ENCODE measurements at places on chromosomes 5 and 9.

DNA sequence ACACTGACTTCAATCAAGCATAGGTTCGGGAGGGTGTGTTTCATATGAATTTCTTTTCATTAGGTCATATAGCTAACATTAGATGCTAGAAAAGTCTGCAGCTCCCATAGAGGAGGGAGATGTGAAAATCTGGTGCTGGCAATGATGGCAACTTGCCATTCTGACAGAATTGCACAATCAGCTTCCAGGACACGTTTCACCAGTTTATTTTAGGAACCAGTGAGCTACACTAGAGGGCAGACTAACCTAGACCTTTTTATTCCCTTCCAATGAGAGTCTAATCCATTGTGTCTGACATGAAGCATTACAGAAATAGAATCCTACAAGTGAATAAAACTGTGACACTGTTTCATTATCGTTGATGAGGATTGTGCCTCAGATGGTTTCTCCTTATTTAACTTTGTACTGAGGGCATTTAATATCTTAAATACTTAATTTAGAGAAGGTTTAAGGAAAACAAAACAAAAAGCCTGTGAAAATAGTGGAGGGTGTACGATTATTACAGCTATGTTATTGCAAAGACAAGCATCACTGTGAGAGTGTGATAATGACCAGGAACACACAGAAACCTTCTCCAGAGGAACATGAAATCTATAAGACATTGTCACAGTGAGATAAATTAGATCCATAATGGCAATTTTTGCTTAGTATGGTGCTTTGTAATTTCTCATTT, 363.3 kb upstream of the RPS23 start:
- no peaks in the 10 kb centered on the region for H3K4me1 ChIP-seq
- peak; percentile 81 for DNase-seq
- no peak overlapping the region for H3K27ac ChIP-seq

GRCh38 chr5:149782895-149783586, 52.9 kb downstream of the PPARGC1B start:
- no peak for DNase-seq
- H3K4me1 ChIP-seq = no peaks in the 10 kb centered on the region
- no peak overlapping the region for H3K4me3 ChIP-seq
- H3K36me3 ChIP-seq = no peaks in the 10 kb centered on the region
- peaks cover 18% of the 10 kb centered on the region for H3K27me3 ChIP-seq

- no peaks in the 10 kb centered on the region for H3K36me3 ChIP-seq
- DNase-seq = no peak
- H3K4me1 ChIP-seq = no peaks in the 10 kb centered on the region
- H3K27me3 ChIP-seq = peaks cover 1% of the 10 kb centered on the region
- no peak overlapping the region for H3K27ac ChIP-seq
These were observed 10.8 kb downstream of the SARDH start for GRCh38 chr9:133727277-133727875.

- peak within 1 kb of the TSS; percentile 94 for H3K27ac ChIP-seq
- DNase-seq = peak; percentile 96
- H3K27me3 ChIP-seq = no peaks in the 10 kb centered on the region
- H3K4me3 ChIP-seq = peak within 1 kb of the TSS; percentile 74
These were observed at the start of the genes MED22 and RPL7A for GRCh38 chr9:133347985-133348717. Gene MED22 (minus strand): TSS chr9:133348131. CDS start chr9:133346662, 1,469 bp downstream. Gene RPL7A (plus strand): TSS chr9:133348218. CDS start chr9:133348244, 26 bp downstream.

DNA sequence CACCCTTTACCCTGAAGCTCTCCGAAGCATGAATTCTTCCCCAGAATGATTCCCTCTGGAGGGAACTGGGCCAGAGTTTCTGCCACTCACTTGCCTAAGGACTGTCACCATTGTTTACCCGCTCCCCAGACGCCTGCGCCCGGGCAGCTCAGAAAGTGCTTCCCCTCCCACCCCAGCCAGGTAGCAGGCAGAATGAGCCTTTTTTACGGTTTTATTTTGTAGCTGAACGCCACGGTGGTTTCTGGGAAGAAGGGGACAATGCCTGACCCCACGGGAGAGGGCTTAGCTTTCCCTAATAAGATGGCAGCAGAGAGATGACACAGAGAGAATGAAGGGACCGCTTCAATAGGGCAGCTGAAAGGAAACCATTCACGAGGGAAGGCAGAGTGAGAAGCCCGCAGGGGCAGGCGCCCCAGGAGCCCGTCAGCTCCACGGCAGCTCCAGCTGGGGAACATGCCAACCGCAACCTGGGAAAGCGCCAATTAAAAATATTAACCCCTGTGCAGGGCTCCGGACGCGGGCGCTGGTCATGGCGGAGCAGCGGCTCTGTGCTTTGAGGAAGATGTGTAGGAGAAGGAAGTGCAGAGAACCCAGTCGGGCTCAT, 20.4 kb upstream of the NTNG2 start:
- H3K4me3 ChIP-seq = peak overlapping the region; percentile 19
- H3K27ac ChIP-seq = no peak overlapping the region
- no peak for DNase-seq
- peaks cover 68% of the 10 kb centered on the region for H3K27me3 ChIP-seq
- no peaks in the 10 kb centered on the region for H3K36me3 ChIP-seq

DNA sequence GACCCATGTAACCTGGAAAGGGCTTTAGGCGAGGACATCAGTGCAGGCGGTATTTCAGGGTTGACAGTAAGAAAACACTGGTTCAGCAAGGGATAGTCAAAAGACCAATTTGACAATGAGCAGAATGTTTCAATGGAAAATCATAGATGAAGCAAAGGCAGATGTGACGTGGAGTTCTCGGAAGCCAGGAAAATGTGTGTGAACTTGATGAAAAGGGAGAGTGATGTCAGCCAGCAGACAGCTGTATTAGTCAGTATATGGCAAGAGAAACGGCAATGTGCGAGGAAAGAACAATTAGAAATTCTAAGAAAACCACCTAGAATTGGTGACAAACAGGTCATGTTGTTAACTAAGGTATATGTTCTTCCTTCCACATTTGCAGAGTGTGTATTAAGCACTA, 503.9 kb upstream of the DAB2 start:
- no peak overlapping the region for H3K4me3 ChIP-seq
- H3K27ac ChIP-seq = no peak overlapping the region
- H3K36me3 ChIP-seq = no peaks in the 10 kb centered on the region

DNA sequence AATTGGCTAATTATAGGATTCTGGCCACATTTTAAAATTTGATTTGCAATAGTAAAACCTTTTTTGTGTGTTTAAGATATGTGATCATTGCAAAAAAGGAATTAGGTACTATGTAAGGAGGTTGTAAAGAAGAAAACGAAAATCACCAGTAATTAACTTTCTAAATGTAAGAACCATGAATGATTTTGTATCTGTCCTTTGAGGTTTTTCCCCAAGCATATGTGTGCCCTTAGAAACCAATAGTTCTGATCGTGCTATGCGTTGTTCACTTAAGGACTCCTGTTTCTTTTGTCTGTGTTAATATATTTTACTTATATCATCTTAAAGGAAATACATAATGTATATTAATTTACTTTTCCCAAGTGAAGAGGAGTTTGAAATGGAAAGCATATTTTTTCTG, 410.2 kb downstream of the PSAT1 start:
- H3K27me3 ChIP-seq = no peaks in the 10 kb centered on the region
- DNase-seq = no peak
- no peaks in the 10 kb centered on the region for H3K36me3 ChIP-seq
- peak overlapping the region; percentile 62 for H3K27ac ChIP-seq
- peaks cover 5% of the 10 kb centered on the region for H3K4me1 ChIP-seq
- H3K4me3 ChIP-seq = no peak overlapping the region

DNA sequence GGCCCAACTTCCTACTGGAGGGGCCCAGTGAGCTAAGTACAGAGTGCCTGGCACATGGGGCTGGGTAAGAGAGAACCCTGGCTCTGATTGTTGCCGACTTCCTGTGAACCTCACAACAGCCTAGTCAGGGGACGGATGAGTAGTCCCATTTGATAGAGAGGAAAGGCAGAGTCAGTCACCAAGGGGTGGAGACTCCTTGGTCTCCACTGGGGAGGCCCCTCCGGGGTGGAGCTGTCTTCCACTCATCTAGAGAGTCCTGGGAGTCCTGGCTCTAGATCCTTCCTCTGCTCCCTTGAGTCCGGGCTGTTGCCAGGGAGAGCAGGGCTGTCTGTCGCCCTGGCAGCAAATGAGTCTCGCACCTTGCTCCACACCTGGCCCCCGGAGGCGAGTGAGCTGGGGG, 8.0 kb downstream of the GRK6 start:
- H3K4me3 ChIP-seq = no peak overlapping the region
- no peak overlapping the region for H3K27ac ChIP-seq
- no peak for DNase-seq
- H3K27me3 ChIP-seq = no peaks in the 10 kb centered on the region

DNA sequence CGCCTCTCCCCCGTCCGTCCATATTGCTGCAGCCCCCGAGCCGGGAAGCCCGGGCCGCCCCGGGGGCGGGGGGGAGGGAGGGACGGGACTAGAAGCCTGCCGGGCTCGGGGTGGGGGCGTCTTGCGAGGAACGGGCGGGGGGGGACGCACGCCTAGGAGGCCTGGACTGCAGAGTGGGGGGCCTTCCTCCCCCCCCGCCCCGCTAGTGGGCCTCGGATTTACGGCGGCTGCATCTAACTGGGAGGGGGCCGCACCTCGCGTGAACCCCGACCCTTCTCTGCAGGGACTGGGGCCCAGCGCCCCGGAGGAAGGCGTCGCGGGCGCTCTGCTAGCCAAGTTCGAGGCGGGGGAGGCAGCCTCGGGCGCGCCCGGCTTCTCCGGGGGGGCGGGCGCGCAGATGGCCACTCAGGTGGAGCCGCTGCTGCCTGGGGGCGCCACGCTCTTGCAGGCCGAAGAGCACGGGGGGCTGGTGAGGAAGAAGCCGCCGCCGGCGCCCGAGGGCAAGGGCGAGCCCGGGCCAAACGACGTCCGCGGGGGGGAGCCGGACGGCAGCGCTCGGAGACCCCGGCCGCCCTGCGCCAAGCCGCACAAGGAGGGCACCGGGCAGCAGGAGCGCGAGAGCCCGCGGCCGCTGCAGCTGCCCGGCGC, at the start of gene LARP1:
Gene LARP1, plus strand, starts transcription at position 17 of the 648 bp plus-strand sequence. Its CDS starts 381 bp downstream, at position 398.
- no peaks in the 10 kb centered on the region for H3K36me3 ChIP-seq
- no peaks in the 10 kb centered on the region for H3K27me3 ChIP-seq
- H3K27ac ChIP-seq = peak within 1 kb of the TSS; percentile 97
- peak within 1 kb of the TSS; percentile 98 for H3K4me3 ChIP-seq
- peaks cover 19% of the 10 kb centered on the region for H3K4me1 ChIP-seq

DNA sequence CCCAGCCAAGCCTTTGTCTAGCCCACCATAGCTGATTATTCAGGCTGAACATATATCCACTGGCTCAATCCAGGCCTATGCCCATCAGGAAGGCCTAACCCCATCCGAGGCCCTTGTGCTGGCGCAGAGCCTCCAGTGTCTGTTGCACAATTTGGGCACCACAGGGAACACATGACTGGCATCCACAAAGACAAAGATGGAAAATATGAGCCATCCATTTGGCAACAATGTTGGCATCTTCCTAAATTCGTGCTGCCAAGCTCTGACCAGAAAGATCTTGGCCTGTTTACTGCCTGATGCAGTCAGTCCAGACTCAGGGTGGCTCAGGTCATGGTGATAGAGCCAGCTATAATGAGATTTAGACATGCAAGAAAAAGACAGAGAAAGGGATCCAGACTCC, 233.8 kb downstream of the PIK3R1 start:
- DNase-seq = no peak
- no peak overlapping the region for H3K27ac ChIP-seq
- no peaks in the 10 kb centered on the region for H3K36me3 ChIP-seq

GRCh38 chr9:127027694-127028093, 94.7 kb downstream of the ANGPTL2 start:
- H3K27ac ChIP-seq = no peak overlapping the region
- H3K4me1 ChIP-seq = peaks cover 3% of the 10 kb centered on the region
- no peaks in the 10 kb centered on the region for H3K36me3 ChIP-seq

DNA sequence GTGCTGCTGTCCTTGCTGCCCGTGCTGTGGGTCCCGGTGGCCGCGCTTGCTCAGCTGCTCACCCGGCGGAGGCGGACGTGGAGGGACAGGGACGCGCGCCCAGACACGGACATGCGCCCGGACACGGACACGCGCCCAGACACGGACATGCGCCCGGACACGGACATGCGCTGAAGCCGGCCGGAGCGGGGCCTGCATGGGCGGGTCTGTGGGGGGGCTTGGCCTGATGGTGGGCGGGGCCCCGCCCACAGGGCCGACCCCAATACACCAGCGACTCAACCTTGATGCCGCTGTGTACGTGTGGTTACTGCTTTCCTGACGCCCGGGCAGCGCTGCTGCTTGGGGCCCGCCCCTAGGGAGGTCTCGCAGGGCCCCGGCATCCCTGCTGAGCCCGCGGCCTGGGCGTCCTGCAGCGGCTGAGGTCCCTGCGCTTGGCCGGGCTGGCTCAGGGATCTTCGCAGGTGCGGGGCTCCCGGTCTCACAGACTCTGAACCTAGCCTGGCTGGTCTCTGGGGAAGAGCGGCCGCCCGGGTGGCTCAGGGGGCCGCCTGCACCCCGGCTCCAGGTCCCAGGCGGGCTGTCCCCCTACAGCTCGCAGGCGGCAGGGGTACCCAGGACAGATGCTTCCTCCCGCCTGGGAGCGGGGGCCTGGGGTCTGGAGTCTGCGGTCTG, 20.9 kb downstream of the SLC6A18 start:
- peaks cover 5% of the 10 kb centered on the region for H3K27me3 ChIP-seq
- H3K4me3 ChIP-seq = no peak overlapping the region
- no peak overlapping the region for H3K27ac ChIP-seq
- DNase-seq = no peak
- H3K36me3 ChIP-seq = no peaks in the 10 kb centered on the region
- no peaks in the 10 kb centered on the region for H3K4me1 ChIP-seq

DNA sequence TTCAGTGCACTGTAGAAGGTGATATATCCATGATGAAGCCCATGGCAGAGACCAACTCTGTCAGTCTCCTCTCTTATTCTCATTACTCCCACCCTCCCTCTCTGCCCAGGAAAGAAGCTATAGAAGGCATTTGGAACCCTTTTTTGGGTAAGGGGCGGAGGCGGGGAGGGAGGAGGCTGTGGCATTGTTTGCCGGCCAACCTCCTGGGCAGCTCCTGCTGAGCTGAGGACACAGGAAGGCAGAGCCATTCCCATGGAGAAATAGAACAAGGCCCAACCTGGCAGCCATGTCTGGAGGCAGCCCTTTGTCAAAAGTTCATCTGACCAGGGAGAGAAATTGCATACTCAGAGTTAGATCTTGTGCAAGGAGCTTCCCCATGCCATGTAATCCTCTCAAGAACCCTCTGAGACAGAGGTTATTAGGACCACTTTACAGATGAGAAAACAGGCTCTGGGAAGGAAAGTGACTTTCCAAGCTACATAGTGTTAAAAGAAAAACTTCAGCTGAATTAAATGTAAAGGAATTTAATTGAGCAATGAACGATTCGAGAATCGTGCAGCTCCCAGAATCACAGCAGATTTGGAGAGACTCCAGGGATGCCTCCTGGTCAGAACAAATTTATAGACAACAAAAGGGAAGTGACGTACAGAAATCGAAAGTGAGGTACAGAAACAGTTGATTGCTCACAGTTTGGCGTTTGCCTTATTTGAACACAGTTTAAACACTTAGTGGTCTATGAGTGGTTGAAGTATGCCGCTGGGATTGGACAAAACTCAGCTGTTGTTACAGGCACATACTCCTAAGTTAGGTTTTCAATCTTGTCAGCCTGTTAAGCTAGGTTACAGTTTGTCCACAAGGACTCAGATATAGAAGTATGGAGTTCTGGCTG, 158.6 kb downstream of the MELK start:
- peak; percentile 74 for DNase-seq
- H3K27ac ChIP-seq = peak overlapping the region; percentile 22
- H3K4me1 ChIP-seq = no peaks in the 10 kb centered on the region
- peaks cover 2% of the 10 kb centered on the region for H3K27me3 ChIP-seq

- DNase-seq = no peak
- H3K36me3 ChIP-seq = no peaks in the 10 kb centered on the region
- no peaks in the 10 kb centered on the region for H3K27me3 ChIP-seq
- peaks cover 4% of the 10 kb centered on the region for H3K4me1 ChIP-seq
- H3K27ac ChIP-seq = no peak overlapping the region
These were observed 76.9 kb upstream of the CDH6 start for GRCh38 chr5:31116466-31117031.

- H3K36me3 ChIP-seq = no peaks in the 10 kb centered on the region
- H3K4me1 ChIP-seq = peaks cover 5% of the 10 kb centered on the region
- H3K27ac ChIP-seq = no peak overlapping the region
- H3K27me3 ChIP-seq = peaks cover 53% of the 10 kb centered on the region
- no peak overlapping the region for H3K4me3 ChIP-seq
These were observed 31.0 kb upstream of the RXRA start for GRCh38 chr9:134295101-134295745.
